ENCODE measurements at places on chromosomes 12 and 14. TPM values are rescaled to one million over a fixed set of nuclear protein-coding genes. Genes with fewer than 3 reads are reported as not detected.

GRCh38 chr12:60100160-60100559 lies 504.3 kb downstream of the SLC16A7 start:
- no peak for DNase-seq

DNA sequence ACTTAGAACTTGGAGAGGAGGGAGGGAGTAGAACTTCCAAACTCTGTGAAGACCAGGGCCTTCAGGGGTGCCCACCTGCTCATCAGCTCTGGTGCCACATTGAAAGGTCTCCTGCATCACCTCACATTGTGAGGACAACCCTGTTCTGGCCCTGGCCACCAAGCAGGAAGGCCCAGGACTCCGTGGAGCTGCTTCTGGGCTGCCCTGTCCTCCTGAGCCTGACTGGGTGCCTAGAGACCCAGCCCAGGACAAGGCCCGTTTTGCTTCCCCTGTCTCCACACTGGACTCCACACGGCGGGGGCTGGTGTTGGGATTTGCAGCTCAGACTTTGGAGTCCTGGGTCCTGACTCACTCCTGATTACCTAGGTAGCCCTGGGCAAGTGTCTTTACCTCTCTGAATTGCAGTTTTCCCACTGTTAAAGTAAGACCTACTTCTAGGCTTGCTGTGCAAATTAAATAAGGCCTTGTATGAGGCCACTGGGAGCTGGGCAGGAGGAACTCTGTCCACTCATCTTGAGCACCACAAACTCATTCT lies 12.5 kb upstream of the KRT82 start:
- no peak for DNase-seq

GRCh38 chr12:105927564-105927963 lies 211.2 kb downstream of the NUAK1 start:
- DNase-seq = no peak

- DNase-seq = no peak
Measured at GRCh38 chr14:34201909-34202637, 251.2 kb upstream of the EGLN3 start.

GRCh38 chr14:29274890-29275596 lies 508.5 kb downstream of the FOXG1 start:
- DNase-seq = no peak

DNA sequence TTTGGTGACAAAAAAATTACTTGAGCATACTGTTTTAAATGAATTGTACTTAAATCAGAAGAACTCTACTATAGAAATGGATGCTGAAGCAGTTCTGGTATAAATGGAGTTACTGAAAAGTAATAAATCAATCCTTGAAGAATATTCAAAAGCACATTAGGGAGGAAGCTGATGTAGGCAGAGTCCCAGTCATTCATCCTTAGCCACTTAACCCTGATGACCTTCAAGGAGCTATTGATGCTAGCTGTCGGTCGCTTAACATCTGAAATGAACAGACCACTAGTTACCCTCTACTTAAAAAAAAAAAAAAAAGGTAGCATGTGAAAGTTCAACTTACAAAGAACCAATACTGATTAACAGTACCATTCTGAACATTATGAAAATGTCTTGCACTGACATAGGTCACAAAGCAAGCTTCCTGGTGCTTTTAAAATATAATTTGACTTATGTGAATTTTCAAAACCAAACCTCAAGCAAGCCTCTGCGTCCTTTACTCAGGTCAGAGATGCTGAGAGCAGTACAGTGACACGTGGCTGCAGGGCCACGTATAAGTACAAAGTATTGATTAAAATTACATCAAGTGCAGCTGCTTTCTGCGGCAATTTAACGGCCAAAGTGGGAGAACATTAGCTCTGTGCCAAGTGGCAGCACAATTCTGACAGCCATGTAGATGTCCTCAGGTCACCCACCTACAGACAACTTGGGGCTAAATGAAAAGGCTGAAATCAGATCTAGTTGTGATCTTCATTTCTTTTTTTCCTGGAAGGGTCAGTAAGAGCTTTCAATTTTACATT lies 18.1 kb downstream of the PPM1H start:
- DNase-seq = no peak

- no peak for DNase-seq
Measured at GRCh38 chr12:56749853-56750252, 2.3 kb downstream of the PRIM1 start.

DNA sequence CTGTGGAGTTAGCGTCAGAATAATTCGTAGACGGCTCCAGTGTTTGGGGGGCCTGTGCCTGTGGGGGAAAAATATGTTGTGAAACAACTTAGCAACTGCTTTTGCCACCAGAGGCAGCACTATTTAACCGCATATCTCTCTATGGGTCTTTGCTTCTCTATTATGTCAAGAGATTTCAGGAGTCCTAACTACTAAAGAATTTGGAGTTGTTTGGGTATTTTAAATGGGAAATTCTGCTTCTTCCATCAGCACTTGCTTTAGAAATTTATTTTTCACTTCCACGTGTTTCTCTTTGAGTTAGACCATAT lies 594 bp upstream of the CLEC14A start:
- no peak for DNase-seq

DNA sequence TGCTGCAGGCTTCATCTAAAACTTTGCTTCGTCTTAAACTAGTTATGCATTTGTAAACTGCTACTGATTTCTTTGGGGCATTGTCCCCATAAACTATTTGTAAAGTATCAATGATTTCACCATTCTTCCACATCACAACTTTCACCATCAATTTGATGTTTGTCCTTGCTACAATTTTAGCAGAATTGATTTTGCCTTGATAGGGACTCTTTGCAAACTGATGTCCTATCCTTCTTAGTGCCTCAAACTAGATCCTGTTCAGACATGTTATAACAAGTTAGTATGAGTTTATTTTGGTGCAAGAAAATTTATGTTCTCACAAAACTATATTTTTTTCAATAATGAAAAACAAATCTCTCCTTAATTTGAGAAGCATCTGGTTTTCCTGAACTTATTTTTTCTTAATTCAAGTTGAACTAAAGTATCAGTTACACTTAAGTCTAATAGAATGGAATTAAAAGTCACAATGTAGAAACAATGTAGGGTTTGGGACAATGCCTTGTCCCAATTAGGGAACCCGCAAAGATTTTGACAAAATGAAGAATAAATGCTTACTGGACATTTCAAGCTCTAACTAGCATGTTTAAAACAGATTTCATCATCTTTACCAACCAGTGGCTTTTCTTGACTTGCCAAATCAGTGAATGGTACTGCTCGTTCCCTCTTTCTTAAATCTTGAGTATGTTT lies 10.1 kb upstream of the ARID4A start:
- no peak for DNase-seq

GRCh38 chr12:108454539-108455139 lies 60.4 kb upstream of the FICD start:
- DNase-seq = no peak

DNA sequence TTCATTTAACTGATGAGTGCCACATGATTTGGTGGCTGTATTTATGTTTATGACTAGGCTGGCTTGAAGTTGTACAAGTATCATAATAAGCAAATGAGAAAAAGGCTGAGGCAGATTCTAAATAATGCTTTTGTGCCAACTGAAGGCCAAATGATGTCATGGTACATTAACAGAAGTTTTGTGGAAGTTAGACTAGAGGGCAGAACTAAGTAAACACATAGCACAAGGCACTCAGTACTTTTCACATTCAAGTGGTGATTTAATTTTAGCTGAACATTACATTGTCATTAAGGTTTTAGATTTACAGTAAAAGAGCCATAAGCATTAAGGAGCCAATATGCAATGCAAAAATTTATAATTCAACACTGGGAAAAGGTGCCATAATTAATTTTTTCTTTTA lies 21.1 kb downstream of the PPP1CC start:
- DNase-seq = no peak

- DNase-seq = no peak
Measured at GRCh38 chr12:42590330-42590934, 886 bp upstream of the PRICKLE1 start.

C12orf60 gene
- total RNA-seq = 1.2 TPM

TBX5 gene
- not detected for total RNA-seq

PMEL gene
- 128 TPM for total RNA-seq

All from H1 (cell line).